PC-3 (cell line): ENCODE measurements at places on chromosomes 4 and X. TPM values are rescaled to one million over a fixed set of nuclear protein-coding genes. Genes with fewer than 3 reads are reported as not detected.

- DNase-seq = peak; percentile 62
Observed at GRCh38 chr4:8191136-8191747, 7.8 kb upstream of the SH3TC1 start.

- peak; percentile 92 for DNase-seq
Observed at GRCh38 chrX:149504915-149505651, at the start of gene IDS. IDS (minus strand) TSS chrX:149505306; CDS start chrX:149505137, 169 bp downstream.

- no peak for DNase-seq
Observed at GRCh38 chr4:15374656-15375055, 53.2 kb upstream of the C1QTNF7 start.

Gene NPY2R
- total RNA-seq = 0.07 and 0.29 TPM in 2 replicates

Gene CRMP1
- not detected in 2 replicates for total RNA-seq

DNA sequence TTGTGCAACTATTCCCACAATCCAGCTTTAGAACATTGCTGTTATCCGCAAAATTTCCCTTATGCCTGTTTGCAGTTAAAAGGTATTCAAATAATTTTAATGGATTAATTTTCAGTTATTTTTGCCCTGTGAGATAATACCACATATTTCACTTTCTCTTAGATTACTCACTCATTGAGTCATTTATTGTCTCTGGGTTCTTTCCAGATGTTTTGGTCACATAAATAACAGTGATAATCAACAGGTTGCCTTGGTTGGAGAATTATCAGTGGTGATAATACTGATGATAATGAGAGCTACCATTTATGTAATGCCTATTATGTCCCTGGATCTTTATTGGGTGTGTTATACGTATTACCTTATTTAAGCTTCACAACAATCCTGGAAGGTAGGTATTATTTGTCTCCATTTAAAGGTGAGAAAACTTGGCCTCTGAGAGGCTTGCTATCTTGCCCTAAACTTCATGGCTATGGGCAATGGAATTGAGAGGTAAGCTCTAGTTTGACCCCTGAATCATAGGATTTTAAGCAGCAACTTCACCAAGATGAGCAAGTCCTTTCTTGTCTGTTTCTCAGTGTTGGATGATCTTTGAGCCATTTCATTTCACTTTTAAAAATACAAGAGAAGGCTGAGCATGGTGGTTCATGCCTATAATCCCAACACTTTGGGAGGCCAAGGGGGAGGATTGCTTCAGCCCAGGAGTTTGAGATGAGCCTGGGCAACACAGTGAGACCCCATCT lies 87.4 kb downstream of the KIT start:
- DNase-seq = peak; percentile 17

DNA sequence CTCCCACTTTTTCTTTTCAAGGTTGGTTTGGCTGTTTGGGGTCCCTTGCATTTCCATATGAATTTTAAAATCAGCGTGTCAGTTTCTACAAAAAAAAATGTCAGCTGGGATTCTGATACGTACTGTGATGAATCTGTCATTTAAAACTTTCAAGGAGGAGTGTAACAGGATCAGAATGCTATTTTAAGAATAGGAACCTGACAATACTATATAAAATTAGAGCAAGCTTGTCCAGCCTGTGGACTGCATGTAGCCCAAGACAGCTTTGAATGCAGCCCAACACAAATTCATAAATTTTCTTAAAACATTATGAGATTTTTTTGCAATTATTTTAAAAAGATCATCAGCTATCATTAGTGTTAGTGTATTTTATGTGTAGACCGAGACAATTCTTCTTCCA lies 56.5 kb downstream of the TMEM164 start:
- DNase-seq = no peak
